Activated CD4-positive, alpha-beta T cell treated with anti-CD3 and anti-CD28 coated beads, Interleukin-2, amount 50 U/mL, for 4 hours (primary cell): ENCODE measurements at places on chromosomes 4 and X.

DNA sequence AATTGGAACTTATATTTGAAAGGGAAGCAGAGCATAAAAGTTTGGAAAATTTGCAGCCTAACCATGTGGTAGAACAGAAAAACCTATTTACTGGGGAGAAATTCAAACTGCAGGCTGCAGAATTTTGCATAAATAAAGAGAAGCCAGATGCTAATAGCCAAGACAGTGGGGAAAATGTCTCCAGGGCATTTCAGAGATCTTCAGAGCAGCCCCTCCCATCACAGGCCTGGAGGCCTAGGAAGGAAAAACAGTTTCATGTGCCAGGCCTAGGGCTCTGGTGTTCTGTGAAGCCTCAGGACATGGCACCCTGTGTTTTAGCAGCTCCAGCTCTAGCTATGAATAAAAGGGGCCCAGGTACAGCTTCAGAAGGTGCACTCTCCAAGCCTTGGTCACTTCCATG lies 648.7 kb upstream of the FRG1 start:
- no peak for DNase-seq

DNA sequence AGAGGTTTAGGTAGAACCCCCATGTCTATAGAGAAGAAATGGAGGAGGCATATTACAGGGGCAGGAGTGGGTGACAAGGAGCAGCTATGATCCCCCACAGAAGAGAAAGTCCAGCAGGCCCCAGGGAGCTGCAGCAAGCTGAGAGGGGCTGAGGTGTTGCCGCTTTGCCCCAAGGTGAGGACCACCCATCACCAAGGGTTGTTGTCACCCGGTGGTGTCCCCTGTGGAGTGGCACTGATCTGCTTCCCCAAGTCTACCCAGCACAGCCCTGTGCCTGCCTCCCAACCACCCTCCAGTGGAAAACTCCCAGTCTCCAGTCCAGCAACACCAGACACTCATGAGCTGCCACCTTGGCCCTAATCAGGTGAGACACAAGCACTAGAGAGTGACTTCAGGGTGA lies 149.3 kb upstream of the NOCT start:
- DNase-seq, result no peak

DNA sequence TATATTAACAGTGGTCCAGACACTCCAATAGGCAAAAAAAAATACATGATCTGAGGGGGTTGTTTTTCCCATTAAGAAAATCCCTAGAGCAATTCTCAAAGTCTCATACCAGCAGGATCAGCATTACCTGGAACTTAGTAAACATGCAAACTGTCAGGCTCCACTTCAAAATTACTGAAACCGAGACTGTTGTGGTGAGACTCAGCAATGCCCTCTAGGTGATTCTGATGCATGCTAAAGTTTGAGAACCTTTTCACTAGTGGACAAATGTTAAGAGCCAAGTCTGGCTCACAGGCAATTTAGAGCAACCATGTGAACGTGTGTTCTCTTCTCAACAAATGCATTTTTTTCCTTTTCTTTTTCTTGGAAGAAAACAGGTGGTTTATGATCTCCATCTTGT lies 30.2 kb downstream of the NEK1 start:
- DNase-seq, result no peak

GRCh38 chr4:56183344-56183959 lies 203.8 kb downstream of the AASDH start:
- no peak for DNase-seq

- no peak for DNase-seq
Observed at GRCh38 chr4:118727360-118727759, 42.2 kb downstream of the METTL14 start.

GRCh38 chrX:120672841-120673530 lies 43.1 kb upstream of the C1GALT1C1 start:
- DNase-seq, result no peak

- DNase-seq, result no peak
Observed at GRCh38 chr4:107376293-107376692, 340.2 kb upstream of the DKK2 start.

DNA sequence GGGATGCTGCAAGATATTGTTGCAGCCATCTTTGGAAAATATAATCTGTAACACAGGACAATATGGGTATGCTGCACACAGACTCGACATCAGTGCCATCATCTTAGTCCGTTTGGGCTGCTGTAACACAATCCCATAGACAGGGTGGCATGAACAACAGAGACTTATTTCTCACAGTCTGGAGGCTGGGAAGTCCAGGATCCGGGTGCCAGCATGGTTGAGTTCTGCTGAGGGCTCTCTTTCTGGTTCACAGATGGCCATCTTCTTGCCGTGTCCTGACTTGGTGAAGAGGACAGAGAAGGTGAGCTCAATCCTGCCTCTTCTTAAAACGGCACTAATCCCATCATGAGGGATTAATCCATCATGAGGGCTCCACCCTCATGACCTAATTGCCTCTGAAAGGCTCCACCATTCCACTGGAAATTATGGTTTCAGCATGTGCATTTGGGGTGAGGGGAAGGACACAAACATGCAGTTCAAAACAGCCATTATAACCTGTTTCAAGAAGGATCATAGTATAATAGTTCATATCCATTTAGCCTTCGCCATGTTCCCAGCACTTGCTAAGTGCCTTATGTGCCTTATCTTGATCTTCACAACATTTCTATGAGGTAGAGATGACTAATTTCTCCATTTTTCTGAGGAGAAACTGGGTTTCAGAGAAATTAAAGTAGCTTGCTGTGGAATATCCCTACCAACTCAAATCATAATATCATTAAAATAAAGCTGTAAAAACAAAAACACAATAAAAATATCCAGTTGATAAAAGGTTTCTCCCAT lies 27.9 kb upstream of the SPP1 start:
- DNase-seq, result no peak

DNA sequence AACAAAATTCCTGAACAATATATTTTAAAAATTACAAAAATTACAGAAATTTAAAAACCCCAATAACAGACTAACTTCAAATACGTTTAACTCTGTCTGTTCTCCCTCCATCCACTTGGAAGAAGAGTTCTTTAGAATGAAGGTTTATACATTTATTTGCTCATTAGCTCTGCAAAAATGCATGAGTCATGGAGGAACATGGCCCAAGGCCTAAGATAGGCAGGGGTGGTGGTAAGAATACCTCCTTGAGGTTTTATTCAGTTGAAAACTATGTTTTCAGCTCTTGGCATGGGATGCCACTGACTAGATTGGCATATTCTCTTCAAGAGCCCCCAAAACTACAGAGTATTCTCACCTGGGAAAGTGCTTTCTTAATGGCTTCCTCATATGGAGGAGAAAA lies 8.8 kb upstream of the LRRC66 start:
- no peak for DNase-seq

DNA sequence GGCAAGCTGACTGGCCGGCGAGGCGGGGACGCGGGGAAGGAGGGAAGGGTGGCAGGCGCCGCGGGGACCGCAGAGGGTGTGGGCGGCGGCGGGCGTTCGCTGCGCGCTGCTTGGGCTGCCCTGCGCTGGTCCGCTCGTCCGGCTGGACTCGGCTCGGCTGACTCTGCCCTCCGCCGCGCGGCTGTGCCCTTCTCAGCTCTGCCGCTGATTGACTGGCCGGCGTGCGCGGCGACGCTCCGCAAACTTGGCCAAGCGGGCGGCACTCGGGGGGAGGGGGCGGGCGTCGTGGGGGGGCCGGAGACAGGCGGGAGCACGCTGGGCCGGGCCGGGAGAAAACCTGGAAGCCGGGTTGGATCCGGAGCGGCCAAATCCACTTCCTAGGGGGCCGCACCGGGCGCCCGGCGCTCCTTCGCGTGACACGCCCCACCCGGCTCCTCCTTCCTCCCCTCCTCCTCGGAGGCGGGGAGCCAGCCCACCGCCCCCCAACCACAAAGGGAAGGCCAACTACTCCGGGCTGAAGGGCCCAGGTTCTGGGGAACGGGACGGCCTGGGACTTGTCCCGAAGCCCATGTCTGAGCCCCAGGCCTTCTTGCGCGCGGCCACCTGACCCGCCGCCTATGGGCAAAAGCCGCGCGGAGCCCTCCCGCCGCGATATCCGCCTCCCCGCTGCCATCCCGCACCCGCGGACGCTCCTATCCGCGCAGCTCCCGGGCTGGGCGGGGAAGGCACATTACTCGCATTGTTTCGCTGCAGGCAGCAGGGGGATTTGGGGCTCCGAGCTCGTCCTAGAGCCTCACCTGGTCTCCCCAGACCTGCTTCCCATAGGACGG lies at the start of gene GPC4:
TSS of gene GPC4 (minus strand) at position 214 of the 830 bp plus-strand sequence. CDS start 524 bp downstream, outside the sequence.
- DNase-seq, result no peak

DNA sequence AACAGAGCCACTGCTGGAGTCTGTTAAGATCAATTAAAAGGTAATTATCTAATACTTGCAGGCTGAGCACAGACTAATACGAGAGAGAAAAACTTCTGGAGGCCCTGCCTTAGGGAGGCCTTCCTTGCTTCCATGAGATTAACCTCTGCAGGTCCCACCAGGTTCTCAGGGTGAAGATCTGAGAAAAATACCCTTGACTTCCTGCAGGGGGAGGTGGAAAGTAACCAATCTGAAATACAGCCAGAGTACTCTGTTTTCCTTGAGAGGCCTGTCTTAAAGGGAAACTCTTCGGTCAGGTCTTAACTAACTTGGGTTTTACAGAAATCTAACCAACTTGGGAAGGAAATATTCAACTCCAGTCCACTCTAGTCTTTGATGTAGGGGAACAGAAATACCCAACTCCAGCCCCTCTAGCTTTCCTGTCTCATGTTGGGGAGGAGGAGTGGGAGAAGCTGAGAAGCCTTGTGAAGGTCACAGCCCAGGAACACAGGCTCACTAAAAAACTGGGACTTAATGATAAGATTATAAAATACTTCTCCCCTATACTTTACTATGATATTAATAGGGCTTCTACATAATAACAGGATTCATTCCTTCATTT lies 77.1 kb downstream of the TBCK start:
- DNase-seq, result no peak

DNA sequence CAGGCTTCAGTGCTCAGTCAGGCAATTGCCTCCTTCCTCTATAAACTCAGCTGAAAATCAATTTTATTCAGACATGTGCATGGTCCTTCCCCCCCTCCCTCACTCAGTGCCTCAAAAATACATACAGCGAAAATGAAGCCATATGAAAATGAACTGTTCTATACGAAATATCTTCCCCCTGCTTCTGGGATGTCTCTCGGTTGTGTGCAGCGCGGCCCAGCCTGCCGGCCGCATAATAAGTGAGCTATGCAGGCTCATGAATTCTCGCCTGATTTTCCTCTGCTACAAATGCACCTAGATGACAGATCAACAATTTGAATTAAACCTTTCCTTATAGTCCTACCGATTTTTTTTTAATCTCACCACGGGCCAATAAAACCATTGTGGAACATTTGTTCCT lies 252.9 kb downstream of the CRLF2 start:
- DNase-seq, result no peak

DNA sequence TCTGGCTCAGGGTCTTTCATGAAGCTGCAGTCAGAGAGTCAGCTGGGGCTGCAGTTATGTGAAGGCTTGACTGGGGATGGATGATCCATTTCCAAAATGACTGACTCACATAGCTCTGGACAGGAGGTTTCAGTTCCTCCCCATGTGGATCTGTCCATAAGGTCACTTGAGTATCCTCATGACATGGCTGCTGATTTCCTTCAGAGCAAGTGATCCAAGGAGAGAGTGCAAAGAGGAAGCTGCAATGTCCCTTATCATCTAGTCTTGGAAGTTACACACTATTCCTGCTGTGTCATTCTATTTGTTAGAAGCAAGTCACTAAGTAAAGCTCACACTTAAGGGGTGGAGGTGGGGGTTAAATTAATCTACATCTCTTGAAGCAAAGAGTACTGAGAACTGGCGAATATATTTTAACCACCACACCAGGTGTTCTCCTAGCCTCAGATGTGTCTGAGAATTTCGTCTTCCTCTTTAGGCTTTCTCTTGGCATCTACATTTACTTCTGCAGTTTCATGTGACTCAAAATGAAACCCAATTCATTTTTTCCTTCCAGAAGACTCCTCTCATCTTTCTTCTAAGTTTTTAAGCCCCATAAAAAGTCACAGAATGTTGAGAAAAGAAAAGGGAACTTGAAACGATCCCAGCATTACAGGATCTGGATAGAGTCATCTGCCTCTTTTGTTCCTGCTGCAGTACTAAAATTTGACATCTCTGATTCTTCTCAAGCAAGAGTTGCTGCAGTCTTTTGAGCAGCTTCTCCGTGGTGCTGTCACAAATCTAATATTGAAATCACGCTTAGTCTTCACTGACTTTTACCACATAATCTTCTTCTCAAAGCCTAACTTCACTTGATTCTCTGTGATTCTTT lies 3.8 kb upstream of the GRPR start:
- no peak for DNase-seq

DNA sequence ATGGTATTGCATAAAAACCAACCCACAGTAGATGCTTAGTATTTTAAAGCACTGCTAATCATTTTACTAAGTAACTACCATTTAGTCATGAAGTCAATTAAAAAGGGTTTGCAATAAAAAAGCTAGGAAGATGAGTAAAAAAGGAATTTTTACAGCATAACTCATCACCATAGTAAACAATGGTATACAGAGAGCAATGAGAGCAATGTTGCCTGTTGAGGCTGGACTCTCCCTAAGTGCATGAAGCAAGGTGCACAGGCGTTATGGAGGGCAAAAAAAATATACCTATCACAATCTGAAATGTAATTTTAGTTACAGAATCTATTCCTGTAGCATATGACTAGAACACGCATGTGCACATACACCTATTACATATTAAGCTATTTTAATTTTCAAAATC lies 129.6 kb upstream of the BMP3 start:
- DNase-seq, result no peak

GRCh38 chr4:35106091-35106734 lies 1138.1 kb downstream of the ARAP2 start:
- no peak for DNase-seq

DNA sequence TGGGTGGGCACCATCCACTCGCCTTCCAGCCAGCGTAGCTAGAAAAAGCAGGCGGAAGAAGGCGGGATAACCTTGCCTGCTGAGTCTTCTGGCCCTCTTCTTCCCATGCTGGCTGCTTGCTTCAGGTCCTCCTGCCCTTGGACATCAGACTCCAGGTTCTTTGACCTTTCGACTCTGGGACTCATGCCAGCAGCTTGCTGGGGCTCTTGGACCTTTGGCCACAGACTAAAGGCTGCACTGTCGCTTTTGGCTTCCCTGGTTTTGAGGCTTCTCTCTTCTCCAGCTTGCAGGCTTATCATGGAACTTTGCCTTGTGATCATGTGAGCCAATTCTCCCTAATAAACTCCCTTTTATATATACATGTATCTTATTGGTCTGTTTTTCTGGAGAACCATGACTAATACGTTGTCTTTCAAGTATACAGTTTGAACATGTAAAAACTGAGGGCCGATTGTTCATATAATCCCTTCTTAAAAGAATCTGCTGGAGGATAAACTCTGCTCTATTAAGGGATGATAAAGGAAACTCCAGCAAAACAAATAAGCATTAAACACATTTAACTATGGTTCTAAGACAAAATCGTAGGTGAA lies 116.6 kb upstream of the LCORL start:
- no peak for DNase-seq

GRCh38 chr4:144818136-144818535 lies 172.2 kb downstream of the HHIP start:
- no peak for DNase-seq
